ENCODE measurements at places on chromosomes 7 and 10.

DNA sequence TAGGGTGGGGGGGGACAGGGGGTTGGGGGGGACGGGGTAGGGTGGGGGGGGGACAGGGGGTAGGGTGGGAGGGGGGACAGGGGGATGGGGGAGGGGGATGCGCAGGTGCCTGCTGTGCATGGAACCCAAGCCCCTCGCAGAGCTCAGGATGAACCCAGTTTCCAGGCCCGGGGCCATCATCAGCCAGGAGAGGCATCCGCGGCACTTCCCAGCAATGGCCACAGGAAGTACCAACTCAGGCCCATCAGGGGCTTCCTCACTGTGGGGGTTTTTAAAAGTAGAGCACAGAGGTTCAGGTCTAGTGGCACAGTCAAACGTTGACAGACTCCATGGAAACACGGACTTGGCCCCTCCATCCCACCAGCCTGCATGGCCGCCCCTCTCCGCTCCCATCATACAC, 172.7 kb downstream of the DIP2C start:
- no peaks in the 10 kb centered on the region for H3K36me3 ChIP-seq
- no peaks in the 10 kb centered on the region for H3K4me1 ChIP-seq
- DNase-seq: no peak
- H3K27me3 ChIP-seq: no peaks in the 10 kb centered on the region
- no peak overlapping the region for H3K27ac ChIP-seq

- H3K36me3 ChIP-seq: no peaks in the 10 kb centered on the region
- no peak overlapping the region for H3K27ac ChIP-seq
- no peak for DNase-seq
Observed at GRCh38 chr10:15863733-15864132, 3.4 kb upstream of the MINDY3 start.

- DNase-seq: no peak
- H3K27me3 ChIP-seq: no peaks in the 10 kb centered on the region
- no peaks in the 10 kb centered on the region for H3K36me3 ChIP-seq
- H3K27ac ChIP-seq: no peak overlapping the region
- no peaks in the 10 kb centered on the region for H3K4me1 ChIP-seq
Observed at GRCh38 chr10:58840840-58841435, 328.3 kb downstream of the BICC1 start.

GRCh38 chr10:34955391-34955790, 134.8 kb downstream of the CUL2 start:
- no peak overlapping the region for H3K4me3 ChIP-seq
- no peaks in the 10 kb centered on the region for H3K27me3 ChIP-seq
- no peak for DNase-seq
- H3K36me3 ChIP-seq: no peaks in the 10 kb centered on the region
- H3K27ac ChIP-seq: no peak overlapping the region

GRCh38 chr10:112209684-112210131, 26.1 kb upstream of the GPAM start:
- H3K27me3 ChIP-seq: no peaks in the 10 kb centered on the region
- no peaks in the 10 kb centered on the region for H3K36me3 ChIP-seq
- H3K4me1 ChIP-seq: no peaks in the 10 kb centered on the region
- no peak overlapping the region for H3K4me3 ChIP-seq
- no peak overlapping the region for H3K27ac ChIP-seq

DNA sequence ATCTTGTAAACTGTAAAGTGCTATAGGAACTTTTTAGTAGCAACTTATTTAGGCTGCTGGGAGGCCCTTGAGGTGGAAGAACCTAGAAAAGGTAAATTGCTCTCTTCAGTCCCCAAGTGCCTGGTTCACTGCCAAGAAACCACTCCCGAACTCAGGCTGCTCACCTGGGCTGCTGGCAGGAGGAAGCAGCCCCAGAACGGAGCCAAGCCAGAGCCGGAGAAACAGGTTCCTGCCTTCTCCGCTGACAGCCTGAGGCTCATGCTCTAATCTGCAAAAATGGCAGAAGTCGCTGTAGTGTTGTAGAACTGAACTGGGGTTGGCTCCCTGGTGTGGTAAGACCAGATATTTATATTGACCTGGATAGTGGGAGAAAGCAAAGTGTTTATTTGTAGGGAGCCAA, 136.0 kb downstream of the CUL2 start:
- H3K36me3 ChIP-seq: no peaks in the 10 kb centered on the region
- H3K27me3 ChIP-seq: no peaks in the 10 kb centered on the region
- no peak overlapping the region for H3K4me3 ChIP-seq
- H3K27ac ChIP-seq: no peak overlapping the region
- DNase-seq: no peak
- H3K4me1 ChIP-seq: no peaks in the 10 kb centered on the region
